ENCODE measurements at places on chromosomes 7 and 10.

GRCh38 chr7:152699079-152699478 is 23.1 kb upstream of the XRCC2 start:
- DNase-seq, result no peak

DNA sequence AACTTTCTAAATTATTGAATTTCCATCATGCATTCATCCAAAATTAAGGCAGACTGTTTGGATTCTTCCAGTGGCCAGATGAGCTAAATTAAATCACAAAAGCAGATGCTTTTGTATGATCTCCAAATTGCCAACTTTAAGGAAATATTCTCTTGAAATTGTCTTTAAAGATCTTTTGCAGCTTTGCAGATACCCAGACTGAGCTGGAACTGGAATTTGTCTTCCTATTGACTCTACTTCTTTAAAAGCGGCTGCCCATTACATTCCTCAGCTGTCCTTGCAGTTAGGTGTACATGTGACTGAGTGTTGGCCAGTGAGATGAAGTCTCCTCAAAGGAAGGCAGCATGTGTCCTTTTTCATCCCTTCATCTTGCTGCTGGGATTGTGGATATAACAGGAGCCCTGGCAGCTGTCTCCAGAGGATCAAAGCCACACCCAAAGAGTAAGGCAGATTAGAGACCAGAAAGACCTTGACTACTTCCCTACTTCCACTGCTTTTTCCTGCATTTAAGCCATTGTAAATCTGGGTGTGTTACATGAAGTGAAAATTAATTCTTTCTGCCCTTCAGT is 8.2 kb upstream of the CFAP69 start:
- no peak for DNase-seq

- no peak for DNase-seq
Measured at GRCh38 chr10:25082276-25083204, 66.1 kb downstream of the THNSL1 start.

GRCh38 chr10:70648427-70648826 is 23.9 kb upstream of the ADAMTS14 start:
- no peak for DNase-seq

Measured in stimulated activated CD4-positive, alpha-beta T cell treated with anti-CD3 and anti-CD28 coated beads, Interleukin-1b, Interleukin-23, amount 100 ng/mL, for 4 hours (primary cell).